ENCODE measurements at places on chromosomes 3 and 15.

DNA sequence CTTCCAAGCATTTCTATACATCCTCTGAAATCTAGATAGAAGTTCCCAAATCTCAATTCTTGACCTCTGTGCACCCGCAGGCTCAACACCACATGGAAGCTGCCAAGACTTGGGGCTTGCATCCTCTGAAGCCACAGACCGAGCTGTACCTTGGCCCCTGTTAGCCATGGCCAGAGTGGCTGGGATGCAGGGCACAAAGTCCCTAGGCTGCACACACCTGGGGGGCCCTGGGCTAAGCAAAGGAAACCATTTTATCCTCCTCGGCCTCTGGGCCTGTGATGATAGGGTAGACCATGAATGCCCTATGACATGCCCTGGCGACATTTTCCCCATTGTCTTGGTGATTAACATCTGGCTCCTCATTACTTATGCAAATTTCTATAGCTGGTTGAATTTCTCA lies 97.1 kb upstream of the CCDC39 start:
- DNase-seq = no peak

DNA sequence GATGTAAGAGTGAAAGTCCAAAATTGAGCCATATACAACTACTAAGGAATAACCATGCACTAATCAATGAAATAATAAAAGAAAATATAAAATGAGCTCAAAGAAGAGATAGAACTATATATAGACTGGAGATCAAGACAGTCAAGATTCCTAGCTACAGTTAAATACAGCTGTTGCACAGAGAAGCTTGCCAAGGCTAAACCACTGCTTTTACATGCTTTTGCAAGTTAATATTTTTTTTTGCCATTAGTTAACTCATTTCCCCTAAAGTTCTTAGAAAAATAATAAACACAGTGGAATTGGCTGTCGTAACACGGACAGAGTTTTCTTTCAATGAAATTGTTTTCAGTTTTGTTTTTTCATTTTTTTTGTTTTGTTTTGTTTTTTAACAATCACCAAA lies 123.0 kb downstream of the VGLL3 start:
- no peak for DNase-seq

DNA sequence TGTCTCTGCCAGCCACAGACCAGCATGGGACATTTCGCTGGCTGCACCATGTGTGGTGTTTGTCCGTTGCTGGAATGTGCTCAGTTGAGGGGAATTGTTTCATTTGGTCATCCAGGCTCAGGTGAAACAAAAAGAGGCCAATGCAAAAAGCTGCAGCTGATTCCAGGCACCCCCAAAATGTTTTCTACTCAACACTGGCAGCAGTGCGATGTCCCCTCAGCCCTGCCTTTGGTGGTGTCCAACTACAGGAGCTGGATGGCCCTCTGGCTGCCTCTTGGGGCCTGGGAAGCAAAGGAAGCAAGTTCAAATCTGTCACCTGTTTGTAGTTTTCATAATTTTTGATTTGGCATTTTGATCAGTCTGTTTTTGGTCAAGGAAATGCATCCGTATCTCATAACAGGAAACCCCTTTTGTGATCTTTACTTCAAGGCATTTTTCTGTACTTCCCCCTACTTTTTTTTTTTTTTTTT lies 141.8 kb downstream of the EEFSEC start:
- no peak for DNase-seq

DNA sequence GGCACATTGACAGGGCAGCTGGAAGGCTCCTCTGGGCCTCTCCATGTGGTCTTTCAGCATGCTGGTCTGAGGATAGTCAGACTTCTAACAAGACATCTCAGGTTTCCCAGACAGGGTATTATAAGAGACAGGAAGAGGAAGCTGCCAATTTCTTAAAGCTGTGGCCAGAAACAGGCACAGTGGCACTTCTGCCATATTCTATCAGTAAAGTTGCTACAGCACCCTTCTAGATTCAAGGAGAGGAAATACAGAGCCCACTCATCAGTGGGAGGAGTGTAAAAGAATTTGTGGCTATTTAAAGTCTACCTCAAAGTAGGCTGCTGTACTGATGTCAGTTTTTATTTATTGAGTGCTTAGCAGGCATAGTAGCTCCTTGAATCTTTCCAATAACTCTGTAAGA lies 55.5 kb downstream of the BTD start:
- no peak for DNase-seq

DNA sequence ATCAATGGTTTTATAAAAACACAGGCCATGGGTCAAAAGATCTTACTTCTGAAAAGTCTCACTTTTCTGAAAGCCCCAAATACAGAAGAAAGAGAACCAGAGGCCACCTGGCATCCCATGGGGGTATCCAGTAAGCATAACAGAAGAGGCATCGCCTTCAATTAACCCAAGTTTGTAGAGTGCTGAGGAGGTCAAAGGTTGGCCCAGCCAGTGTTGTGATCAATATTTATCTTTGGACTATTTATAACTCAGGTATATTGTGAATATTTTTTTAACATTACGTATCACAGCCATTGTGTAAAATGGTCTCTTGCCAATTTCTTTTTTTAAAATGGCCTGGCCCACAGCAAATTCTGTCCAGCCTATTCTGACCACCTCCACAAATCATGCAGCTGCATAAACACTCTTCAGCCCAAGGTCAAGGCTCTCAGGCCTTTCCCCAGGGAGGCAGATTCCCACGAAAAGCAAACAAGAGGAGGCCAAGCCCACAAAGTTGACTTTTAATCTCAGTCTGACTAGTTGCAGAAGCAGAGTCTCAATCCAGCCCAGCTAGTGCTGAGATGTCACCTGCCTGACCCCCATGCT lies 26.2 kb upstream of the SPTBN5 start:
- no peak for DNase-seq

DNA sequence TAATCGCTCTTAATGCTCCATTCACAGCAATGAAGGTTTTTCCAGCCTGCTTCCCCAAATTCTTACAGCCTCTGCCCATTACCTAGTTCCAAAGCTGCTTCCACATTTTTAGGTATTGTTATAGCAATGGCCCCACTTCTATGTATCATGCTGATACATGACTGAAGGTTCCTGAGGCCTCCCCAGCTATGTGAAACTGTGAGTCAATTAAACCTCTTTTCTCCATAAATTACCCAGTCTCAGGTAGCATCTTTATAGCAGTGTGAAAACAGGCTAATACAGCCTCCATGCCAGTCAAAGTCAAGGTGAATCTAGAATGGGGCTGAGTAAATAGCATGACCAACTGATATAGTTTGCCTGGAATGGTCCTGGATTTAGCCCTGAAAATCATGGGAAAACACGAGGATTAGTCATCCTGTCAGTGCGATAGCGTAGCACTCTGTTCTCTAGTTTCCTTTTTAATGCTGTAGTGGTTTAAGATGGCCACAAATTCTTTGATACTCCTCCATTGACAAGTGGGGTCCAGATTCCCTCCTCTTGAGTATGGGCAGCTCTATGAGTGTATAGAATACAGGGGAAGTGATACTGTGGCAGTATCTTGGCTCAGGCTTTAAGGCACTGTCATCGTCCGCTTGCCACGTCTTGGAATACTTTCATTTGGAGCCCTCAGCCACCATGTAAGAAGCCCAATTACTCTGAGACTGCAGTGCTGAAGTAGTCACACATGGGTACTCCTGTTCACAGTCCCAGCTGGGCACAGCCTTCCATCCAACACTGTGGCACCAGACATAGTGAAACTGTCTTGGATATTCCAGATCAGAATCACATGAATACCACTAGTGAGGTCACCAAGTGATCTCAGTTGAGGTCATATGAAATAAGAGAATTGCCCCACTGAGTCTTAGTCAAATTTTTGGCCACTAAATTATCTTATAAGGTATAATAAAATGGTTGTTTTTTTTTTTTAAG lies 94.0 kb upstream of the PLCL2 start:
- DNase-seq = no peak

Measured in NCI-H2081 treated with DMSO at 0.1 percent for 48 hours (cell line).